ENCODE measurements at places on chromosomes 4 and X.

- no peak for DNase-seq
Observed at GRCh38 chr4:64014647-64015046, 394.6 kb downstream of the TECRL start.

GRCh38 chr4:119962631-119963030 is 104.0 kb downstream of the MAD2L1 start:
- DNase-seq, result no peak

DNA sequence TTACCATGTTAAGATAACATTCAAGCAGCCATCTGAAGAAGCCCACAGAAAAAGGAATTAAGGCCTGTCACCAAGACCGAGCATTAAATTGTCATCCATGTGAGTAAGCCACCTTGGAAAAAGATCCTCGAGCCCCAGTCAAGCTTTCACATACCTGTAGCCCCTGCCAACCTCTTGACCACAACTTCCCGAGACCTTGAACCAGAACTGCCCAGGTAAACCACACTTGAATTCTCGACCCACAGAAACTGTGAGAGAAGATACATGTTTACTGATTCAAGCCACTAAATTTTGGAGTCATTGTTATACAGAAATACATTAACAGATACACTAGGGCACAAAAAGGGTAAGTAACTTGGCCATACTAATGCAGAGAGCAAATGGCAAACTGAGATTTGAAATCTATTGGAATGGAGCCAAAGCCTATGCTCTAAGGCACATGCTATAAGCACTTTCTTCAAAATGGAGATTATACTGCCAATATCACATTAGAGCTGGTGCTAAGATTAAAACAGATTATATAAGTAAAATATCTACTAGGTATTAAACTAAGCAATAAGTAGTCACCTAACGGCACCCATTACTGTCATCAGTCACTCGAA is 49.5 kb downstream of the FAM13A start:
- no peak for DNase-seq

GRCh38 chr4:75142382-75142781 is 209.5 kb downstream of the PARM1 start:
- DNase-seq, result no peak

DNA sequence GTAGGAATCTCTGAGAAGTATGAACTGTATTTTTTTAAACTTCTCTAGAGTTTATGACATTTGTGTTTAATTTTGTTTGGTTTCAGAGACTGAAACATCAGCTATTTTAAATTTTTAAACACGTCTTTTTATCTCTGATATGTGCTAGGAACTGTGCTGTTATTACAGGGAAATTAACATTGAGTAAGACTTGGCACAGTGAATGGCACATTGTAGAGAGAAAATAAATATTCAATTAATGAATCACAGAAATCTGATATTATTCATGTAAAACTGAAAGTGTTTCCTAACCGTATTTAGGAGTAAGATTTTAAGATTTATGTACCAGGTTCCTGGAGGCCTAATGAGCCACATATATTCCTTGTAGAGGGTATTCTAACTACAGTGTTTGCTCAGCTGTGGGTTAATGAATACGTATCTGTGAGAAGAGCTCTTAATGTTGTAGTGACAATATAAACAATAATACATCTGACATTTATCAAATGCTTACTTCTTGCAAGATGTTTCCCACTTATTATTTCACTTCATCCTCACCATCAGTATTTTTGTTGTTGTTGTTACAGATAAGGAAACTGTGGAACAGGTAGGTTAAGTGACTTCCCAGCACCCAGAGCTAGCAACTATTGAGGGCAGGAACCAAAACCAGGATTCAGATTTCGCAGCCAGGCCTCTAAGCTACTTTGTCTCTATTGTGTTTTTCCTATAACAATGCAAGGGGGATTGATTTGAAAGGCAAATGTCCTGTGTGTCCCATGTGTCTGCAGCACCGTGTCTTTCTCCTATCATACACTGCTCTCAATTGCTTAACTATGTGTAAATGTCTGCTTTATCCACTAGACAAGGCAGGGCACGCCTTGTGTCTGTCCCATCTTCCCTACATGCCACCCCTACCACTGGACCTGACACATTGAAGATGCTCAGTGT is 121.1 kb upstream of the FAM9C start:
- no peak for DNase-seq

DNA sequence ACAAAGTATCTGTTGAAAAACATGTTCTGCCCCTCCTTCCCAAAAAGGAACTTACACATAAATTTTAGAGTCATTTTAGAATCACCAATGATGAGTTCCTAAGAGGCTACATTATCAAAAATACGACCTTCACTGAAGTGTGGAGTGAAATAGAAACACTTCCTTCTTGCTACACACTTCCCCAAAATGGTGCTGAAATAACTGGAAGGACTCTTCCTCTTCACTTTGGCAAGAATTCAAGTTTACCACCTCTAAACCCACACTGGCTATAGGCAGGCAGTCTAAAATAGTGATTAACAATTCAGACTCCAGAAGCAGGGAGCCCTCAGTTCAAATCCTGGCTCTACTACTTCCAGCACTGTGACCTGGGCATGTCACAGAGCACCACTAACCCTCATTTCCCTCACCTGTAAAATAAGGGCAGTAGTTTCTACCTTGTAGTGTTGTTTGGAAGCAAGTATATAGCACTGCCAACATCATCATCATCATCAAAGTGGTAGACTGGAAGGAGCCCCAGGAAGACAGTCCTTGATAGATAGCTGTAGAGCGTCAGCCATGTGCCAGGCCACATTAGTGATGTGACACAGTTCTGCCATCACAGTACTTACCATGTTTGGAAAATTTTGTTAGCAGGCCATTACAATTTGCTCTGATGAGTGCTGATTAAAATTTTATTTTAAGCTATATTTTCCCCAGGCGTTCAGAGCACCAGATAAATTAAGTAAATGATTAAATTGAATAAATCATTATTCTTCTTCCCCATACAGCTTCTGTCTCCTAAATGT is 103.3 kb downstream of the PARM1 start:
- no peak for DNase-seq

DNA sequence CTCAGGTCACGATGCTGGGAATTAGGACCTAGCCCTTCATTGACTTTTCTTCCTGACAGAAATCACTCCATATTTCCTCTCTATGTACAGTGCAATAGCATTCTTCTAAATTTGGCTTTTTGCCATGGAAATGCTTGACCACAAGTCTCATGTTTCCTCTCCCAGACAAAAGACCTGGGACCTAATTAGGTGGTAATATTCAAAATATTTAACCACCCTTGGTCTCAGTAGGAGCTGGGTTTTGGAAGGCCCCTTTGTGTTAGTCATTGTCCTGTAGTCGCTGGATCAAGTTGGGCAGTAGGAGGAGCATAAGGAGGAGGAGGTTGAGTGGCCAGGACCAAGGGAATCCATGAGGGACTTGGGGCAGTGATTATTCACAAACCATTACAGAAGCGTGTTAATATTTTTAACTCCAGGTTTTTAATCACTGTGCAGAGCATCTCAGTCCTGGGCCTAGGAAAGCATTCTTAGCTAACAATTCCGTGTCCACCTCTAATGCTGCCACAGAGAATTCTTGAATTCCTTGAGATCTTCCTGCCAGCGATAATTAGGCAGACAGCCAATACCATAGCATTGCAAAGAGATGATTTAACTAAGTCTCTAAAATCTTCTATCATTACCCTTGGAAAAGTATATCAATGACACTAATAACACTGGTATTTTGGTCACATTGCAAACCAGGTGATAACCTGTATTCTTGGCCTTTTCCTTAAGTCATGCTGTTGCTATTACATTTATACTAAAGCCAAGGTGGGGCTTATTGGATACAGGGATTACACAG is 25.0 kb upstream of the SHROOM4 start:
- no peak for DNase-seq

DNA sequence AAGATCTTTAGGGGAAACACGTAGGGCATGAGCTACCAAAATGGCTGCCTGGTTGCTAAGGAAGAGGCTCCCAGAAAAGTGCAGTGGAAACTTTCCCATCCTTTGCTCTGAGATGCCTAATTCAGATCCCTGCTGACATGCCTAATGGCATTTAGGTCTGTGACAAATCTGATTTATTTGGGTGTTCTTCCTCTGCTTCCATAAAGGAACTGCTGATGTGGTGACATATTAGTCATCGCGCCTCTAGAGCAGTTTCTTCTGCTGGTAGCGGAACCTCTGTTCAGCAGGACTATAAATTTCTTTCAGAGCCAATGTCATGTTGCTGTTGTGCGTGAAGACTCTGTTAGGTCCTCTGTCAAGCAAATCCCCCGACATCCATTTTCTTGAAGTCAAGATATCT is 310.0 kb downstream of the PDHA2 start:
- no peak for DNase-seq

GRCh38 chr4:25356068-25356467 is 21.0 kb upstream of the ANAPC4 start:
- no peak for DNase-seq
